ENCODE measurements at places on chromosomes 16 and 17.

- no peak for DNase-seq
Observed at GRCh38 chr17:38585056-38585917, 20.5 kb downstream of the SRCIN1 start.

DNA sequence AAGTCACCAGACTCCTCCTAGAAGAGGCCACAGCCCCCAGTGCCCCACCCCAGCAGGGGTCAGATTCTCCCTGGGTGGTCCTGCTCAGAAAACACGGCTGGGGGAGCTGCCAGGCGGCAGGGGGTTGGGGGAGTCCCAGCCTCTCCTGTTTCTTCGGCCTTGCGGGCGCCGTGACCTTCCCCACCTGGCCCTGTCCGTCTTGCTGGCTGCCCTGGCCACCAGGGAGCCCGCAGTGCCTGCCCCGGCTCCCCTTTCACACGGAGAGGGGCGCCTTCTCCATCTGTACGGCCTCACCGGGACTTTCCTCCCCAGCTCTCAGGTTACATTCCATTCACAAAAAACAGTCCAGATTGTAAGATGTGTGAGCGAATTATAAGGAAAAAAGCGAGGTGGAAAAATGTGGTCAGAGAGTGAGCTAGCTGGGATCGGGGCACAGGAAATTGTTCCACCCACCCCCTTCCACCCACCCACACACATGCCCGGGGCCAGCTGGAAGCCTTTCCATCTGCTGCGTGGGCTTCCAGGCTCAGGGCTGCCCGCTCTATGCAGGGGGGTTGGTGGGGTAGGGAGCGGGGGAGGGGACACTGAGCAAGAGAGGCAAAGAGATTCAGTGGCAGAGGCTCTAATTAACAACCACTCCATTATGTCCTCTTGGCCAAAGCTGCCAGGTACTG, 14.6 kb upstream of the CIBAR2 start:
- DNase-seq: no peak

- DNase-seq: no peak
Observed at GRCh38 chr17:60525328-60525684, 736 bp downstream of the APPBP2 start.

DNA sequence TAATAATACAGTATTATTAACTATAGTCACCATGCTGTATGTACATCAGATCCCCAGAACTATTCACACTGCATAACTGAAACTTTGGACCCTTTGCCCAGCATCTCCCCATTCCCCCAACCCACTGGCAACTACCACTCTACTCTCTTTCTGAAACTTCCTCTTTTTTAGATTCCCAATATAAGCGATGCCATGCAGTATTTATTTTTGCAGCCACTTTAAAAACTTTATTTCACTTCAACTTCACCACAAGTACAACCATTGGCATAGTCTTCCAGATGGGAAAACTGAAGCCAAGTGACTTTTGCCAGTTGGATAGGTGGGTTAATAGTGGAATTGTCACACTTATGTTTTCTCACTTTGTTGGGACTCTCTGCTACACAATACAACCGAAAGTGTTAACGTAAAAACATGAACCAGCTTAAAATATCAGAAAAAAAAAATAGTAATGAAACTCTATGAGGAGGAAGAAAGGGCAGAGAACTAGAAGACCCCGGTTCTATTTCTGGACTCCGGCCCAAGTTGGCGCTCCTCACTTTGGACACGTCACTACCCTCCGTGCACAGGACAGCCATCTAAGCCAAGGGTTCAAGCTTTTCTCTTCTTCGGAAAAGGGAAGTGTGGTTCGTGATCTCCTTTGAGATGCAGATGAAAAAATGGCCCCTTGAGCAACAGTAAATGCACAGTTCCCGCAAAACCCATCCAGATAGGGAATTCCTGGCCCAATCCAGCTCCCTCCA, 743 bp downstream of the SHCBP1 start:
- DNase-seq: no peak

GRCh38 chr17:36791942-36792475, 145.3 kb upstream of the LHX1 start:
- no peak for DNase-seq

GRCh38 chr16:22370038-22370820, 4.2 kb downstream of the CDR2 start:
- DNase-seq: no peak

DNA sequence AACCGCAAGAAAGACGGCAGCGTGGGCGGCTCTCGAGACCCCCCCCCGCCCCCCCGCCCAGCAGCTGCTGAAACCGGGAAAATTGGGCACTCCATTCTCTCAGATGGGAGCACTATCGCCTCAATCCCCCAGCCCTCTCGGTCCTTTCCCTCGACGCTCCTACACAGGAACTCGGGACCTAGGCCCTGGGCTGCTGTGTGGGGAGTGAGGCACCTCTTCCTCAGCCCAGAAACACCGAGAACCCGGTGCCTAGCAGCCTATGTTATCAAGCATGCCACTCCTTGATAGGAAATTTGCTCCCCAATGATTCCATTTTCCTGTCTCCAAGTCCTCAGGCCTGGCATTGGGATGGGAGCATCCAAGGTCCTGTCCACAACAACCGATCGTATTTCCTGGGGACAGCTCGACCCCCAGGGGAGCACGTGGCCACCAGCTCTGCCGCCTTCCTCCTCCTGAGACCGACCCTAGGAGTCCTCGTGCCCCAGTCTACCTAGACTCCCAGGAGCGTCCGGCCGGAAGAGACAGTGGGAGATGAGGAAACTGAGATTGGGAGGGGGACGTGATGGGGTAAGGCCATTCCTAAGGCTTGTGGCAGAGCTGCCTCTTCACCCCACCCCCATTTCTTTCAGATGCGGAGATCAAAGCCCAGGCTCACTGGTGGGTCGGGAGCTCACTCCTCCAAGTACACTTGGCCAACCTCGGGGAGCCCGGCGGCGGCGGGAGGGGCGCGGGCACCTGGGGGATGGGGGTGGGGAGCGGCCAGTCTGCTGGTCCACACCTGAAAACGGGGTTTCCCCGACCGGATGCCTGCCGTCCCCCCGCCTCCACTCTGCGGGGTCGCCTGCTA, 17.5 kb upstream of the CBX8 start:
- DNase-seq: no peak

DNA sequence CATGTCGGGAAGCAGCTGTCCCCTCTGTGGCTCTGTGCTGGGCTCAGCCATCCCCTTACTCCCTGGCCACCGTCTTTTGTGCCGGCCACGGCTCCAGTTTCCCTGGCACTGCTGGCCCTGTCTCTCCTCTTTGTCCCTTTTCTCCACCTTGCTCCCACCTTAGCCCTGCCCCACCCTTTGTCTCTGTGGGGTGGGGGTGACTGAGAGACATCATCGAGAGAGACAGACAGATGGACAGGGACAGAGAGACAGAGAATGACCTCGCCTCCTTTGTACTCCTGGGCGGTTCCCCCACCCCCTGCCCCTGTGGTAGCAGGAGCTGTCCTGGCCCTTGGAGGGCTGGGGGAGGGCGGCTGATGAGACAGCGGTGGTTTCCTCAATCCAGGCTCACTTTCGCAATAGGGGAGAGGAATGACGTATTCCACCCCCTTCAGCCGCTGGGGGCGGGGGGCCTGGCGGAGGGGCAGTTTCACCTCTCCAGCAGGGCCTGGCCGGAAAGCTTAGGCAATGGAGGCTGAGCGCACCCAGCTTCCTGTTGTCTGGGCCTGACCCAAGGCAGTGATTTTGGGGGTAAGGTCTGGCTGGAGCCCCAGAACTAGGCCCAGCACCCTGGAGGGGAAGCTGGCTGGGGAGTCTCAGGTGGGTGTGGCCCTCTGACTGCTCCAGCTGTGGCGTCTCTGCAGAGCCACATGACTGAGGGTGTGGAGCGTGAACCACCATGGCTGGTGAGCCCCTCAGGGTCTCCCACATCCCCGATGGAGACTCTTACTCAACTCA, 7.3 kb downstream of the FMNL1 start:
- peak; percentile 45 for DNase-seq

- no peak for DNase-seq
Observed at GRCh38 chr17:42249681-42250446, 26.3 kb downstream of the STAT5B start.

- no peak for DNase-seq
Observed at GRCh38 chr16:49499869-49500610, 126.4 kb downstream of the C16orf78 start.

DNA sequence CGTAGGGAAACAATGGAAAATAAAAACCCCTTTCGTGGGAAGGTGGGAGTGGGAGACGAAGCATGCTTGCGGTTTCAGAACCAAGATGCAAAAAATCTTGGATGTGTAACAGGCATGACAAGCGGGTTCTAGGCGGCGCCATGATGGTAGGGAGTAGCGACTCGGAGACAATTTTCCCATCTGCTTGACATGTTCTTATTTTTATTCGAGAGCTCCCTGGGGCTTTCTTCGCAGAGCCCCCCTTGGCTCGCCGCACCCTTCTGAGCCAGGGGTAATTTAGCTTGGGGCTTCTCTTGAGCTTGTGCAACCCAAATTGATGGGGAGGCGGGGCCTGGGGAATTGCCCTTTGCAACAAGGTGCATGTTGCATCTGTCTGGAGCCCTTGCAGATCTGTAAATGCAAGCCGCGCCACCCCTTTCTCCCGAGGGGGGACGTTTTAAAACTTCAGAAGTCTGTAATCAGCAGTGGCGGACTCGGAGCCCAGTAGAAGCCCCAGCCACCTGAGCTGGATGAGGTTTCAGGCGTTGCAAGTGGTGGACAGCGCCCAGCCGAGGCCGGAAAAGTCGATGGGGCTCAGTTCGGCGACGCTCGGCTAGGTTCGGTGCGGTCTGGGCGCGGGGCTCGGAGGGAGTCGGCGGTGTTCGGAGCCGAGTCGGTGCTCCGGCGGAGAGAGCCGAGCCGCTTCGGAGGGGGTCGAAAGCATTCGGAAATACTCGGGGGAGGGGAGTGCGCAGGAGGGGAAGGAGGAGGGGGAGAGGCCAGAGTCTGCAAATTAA, 2.9 kb downstream of the GNAO1 start:
- DNase-seq: peak; percentile 32

DNA sequence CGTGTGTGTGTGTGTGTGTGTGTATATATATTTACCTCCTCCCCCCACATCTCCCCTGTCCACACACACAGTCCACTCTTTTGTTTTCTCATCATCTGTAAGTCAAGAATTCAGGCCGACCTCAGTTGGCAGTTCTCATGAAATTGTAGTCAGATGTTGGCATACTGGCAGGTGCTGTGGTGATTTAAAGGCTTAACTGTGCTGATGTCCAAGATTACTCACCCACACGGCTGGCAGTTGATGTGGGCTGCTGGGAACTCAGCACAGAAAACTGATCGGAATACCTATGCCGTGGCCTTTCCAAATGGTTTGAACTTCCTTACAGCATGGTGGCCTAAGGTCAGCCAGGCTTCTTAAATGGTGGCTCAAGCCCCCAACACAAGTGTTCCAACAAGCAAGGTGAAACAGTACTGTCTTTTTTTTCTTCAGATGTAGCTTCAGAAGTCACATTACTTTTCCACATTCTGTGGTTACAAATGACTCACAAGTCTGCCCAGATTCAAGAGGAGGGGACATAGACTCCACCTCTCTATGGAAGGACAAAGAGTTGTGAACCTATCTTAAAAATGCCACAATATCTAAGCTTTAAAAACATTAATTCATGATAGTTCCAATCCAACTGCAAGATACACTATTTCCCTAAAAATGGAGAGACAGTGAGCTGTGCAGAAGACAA, 198.5 kb upstream of the HS3ST4 start:
- DNase-seq: no peak

DNA sequence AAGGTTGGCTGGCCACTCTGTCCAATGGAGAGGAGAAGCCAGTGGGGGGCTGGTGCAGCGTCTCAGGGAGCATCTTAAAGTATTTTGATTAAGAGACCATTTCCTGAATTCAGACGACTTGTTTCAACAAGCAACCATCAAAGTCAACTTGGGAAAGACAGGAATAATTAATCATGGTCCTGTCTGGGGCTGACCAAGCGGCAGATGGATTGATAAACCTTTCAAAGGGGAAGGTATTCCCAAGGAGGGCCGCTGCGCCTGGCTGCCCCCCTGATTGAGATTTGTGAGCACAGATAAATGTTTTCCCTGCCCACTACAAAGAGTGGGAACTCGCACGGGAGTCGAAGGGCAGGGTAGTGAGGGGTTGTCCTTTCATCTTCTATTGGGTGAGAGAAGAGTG, 47.5 kb downstream of the HNF1B start:
- no peak for DNase-seq

DNA sequence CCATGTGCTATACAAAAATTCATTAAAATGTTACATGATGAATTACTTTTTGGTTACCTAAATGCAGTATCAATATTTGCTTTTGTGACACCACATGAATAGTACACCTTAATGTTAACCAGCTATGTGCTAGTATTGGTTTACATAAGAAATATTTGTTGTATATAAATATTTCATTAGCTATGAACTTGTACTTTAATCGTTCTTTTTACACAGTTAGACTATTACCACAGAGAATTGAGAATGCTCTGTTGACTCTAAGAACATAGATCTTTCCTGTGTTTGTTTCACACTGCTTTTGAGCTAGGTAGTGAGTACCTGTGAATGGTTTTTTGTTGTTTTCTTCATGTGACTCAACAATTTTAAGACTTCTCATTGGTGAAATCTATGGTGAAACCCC, 93.4 kb downstream of the KANSL1 start:
- no peak for DNase-seq

GRCh38 chr16:3054965-3055733, 8.8 kb downstream of the MMP25 start:
- DNase-seq: no peak

GRCh38 chr16:69371564-69371963, 14.2 kb downstream of the TERF2 start:
- DNase-seq: no peak

DNA sequence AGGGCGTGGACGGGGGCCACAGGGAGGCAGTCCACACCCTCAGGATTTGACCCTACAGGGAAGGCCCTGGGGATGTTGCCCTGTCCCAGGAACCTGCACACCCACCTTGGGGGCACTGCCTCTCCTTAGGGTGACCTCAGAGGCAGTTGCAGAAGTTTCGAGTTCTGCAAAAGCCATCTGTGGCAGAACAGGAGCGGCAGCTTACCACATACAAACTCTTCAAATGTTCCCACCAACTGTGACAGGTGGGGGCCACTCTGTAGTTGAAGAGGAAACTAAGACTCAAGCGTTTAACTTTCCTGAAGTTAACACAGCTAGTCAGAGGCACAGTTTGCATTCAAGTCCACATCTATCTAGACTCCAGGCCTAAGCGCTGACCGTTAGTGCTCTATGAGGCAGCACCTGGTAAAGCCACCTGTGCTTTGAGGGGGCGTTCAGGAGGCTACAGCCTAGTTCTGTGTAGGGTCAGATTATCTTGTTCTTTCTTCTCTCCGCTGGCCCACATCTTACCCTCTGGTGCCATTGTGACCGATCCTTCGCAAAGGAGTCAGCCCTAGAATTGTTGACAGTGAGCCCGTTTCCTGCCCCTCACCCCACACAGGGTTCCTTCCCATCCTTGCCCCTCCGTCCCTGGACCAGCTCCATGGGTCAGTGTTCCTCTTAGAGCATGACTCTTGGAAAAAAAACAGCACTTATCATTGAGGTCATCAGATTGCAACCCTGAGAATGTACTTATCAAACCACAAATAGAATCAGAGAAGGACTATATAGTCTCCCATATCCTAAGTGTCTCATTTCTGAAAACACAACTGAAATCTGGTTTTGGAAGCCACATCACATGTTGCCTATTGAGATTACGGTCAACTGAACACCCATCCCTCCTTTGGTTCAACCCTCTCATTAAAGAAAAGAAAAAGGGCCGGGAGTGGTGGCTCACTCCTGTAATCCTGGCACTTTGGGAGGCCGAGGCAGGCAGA, 45.4 kb downstream of the CDH1 start:
- DNase-seq: no peak

- DNase-seq: no peak
Observed at GRCh38 chr16:80611930-80612327, 71.1 kb downstream of the DYNLRB2 start.
